ENCODE measurements at places on chromosomes 3 and 15.
A peak's percentile ranks its signal among the peaks of the same experiment; 100 is the strongest.

- DNase-seq: no peak
Observed at GRCh38 chr3:18035641-18036449, 293.4 kb upstream of the TBC1D5 start.

DNA sequence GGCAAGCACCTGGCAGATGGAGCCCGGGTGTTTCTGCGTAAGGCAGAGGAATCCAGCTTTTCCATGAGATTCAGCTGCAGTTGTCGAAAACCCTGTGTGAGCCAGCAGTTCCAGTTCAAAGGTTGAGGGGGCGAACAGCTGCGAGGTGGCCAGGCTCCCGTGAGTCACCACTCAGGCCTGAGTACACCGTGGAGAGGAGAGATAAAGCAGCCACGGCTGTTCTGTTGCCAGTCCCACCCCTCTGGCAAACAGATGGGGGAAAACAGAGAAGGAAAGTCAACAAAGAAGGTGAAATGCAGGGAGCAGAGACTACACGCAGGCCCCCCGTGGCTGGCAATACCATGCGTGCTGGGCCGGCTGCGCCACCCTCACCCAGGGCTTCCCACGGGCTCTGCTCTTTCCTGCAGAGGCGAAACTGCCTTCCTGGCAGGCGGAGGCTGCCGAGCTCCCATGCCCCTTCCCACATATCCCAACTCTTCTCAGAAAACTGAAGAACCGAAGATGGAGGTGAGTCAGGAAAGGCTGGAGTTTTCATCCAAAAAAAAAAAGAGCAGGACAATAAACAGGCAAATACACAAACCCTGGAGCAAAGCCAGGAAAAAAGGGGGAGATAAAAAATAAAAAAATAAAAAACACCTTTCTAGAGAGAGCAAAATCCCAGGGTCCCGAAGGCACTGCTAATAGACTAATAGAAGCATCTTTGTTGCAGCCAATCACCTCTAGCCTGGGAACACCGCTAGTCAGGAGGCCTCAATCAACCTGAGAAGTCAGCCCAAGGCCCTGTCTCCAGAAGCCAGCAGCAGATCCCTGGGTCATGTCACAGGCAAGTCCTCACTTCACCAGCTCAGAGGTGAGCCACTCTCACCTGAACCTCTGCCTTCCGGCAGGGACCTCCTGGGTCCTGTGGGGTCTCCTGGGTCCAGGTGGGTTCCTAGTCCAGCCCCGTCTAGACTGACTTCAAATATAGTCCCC, 37.7 kb downstream of the FAM174B start:
- DNase-seq: peak; percentile 87

GRCh38 chr3:42289026-42289425, 23.0 kb upstream of the CCK start:
- DNase-seq: no peak

DNA sequence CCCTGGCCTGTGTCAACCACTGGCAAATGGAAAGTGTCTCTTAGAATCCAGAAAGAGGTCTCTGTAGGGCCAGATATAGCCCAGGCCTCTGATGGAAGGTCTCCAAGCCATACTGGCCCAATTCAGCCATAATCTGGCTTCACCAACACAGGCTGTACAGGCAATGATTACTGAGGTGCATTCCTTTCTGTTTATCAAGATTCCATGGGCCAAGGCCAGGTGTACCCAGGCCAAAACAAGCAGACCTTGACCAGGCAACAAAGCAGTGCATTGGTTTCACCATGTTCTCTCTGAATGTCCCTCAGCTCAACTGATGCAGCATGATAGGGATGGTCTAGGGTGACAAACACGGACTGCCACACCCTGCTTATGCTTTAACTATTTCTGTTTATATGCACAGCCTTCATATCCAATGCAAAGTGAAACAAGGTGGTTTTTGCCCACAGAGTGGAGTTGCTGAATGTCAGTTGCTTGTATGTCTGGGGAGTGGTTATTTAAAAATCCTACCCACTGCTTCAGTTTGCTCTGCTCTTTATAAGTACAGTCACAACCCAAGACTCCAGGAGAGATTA, 25.2 kb downstream of the CCNL1 start:
- no peak for DNase-seq

GRCh38 chr15:31442226-31442625, 115.6 kb downstream of the KLF13 start:
- no peak for DNase-seq

GRCh38 chr15:61759639-61760038, 300.6 kb downstream of the VPS13C start:
- DNase-seq: no peak

GRCh38 chr3:163328680-163329079, 1749.6 kb downstream of the SI start:
- no peak for DNase-seq

GRCh38 chr15:76059320-76060117, at the start of gene TMEM266:
Gene TMEM266, plus strand, starts transcription at chr15:76059985. Its CDS starts 74,279 bp downstream, at chr15:76134264.
- no peak for DNase-seq

GRCh38 chr3:85254738-85255137, 295.9 kb downstream of the CADM2 start:
- DNase-seq: no peak

DNA sequence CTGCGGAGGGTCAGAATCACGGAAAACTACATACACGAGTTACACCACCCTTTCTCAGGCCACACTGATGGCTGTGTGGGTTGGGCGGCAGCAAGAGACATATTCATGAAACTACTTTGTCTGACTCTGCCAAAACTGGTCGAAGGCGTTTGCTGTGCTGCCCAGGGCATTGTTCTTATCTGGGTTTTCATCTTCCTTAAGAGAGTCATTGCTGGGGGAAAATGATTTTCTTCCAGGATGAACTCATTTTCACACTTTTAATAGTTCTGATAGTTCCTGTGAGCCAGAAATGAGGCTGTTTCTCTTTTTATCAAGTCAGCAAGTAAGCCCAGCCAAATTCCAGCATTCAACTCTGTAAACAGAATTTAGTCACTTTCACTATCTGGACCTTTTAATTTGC, 47.6 kb downstream of the TRIM71 start:
- DNase-seq: peak; percentile 14

All from fibroblast of pulmonary artery (primary cell).